Activated naive CD8-positive, alpha-beta T cell treated with anti-CD3 and anti-CD28 coated beads, Interleukin-2, amount 10 ng/mL, durations not matched to agents 7 days and 5 days (primary cell): ENCODE measurements at places on chromosomes 2 and 18. TPM values are rescaled to one million over a fixed set of nuclear protein-coding genes. Genes with fewer than 3 reads are reported as not detected.
A peak's percentile ranks its signal among the peaks of the same experiment; 100 is the strongest.

- DNase-seq: no peak
Observed at GRCh38 chr2:195413944-195414343, 243.1 kb upstream of the SLC39A10 start.

The ACTG2 gene
- 0.43 TPM for total RNA-seq

GRCh38 chr2:37654932-37655841 is 16.3 kb downstream of the CDC42EP3 start:
- DNase-seq: no peak

- DNase-seq: peak; percentile 61
Observed at GRCh38 chr18:48949606-48950535, 894 bp downstream of the SMAD7 start.

DNA sequence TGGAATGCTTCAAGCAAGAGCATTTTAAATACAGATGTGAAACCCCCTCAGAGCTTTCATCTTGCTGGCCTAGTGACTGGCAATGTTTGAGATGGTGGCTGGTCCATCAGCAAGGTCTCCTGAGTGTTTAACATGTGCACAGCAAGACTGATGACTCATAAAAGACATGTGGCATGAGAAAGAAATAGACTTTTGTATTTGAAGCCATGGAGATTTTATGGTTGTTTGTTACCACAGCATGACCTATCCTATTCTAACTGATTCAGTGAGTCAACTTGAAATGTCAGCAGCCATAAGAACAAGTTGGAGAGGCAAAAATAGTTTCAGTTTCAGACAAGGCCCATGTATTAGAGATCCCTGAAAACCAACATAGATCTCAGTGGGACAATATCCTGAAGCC is 154.7 kb upstream of the LYPD1 start:
- DNase-seq: no peak

- no peak for DNase-seq
Observed at GRCh38 chr2:237546040-237546875, 20.1 kb upstream of the PRLH start.

- no peak for DNase-seq
Observed at GRCh38 chr2:168645696-168646338, 156.6 kb upstream of the NOSTRIN start.

DNA sequence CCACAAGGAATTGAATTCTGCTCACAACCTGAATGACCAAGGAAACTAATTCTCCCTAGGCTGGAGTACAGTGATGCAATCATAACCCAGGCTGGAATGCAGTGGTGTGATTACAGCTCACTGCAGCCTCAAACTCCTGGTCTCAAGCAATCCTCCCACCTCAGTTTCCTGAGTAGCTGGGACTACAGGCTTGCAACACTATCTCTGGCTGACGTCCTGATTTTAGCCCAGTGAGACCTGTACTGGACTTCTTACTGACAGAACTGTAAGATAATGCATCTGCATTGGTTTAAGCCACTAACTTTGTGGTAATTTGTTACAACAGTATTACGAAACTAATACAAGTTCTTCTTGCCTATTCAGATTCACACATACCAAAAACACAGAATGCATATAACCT is 9.5 kb upstream of the KDSR start:
- no peak for DNase-seq

- no peak for DNase-seq
Observed at GRCh38 chr2:146119586-146119985, 1599.7 kb upstream of the ZEB2 start.

DNA sequence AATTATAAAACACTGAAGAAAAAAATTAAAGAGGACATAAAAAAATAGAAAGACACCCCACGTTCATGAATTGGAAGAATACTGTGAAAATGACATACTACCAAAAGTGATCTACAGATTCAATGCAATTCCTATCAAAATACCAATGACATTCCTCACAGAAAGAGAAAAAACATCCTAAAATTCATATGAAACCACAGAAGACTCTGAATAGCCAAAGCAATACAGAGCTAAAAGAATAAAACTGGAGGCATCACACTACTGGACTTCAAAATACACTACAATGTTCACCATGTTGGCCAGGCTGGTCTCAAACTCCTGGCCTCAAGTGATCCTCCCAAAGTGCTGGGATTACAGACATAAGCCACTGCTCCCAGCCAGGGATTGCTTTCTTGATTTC is 56.3 kb downstream of the TLK1 start:
- DNase-seq: no peak

- no peak for DNase-seq
Observed at GRCh38 chr18:12922266-12922665, 25.5 kb upstream of the SEH1L start.

DNA sequence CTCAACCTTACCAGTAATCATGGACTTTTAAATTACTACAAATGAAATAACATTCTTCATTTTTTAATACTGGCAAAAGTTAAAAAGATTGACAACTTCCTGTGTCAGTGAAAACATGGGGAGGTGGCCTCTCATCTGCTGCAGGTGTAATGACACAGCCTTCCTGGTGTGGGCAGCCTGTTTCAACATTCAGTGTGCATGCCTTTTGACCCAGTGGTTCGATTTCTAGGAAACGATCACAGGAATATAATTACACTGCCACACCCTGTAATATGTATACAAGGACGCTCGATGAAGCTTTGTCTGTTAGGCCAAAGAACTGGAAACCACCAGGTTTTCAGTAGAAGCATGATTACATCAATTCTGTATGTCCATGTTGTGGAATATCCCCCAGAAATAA is 68.7 kb downstream of the MTHFD2 start:
- DNase-seq: peak; percentile 47

DNA sequence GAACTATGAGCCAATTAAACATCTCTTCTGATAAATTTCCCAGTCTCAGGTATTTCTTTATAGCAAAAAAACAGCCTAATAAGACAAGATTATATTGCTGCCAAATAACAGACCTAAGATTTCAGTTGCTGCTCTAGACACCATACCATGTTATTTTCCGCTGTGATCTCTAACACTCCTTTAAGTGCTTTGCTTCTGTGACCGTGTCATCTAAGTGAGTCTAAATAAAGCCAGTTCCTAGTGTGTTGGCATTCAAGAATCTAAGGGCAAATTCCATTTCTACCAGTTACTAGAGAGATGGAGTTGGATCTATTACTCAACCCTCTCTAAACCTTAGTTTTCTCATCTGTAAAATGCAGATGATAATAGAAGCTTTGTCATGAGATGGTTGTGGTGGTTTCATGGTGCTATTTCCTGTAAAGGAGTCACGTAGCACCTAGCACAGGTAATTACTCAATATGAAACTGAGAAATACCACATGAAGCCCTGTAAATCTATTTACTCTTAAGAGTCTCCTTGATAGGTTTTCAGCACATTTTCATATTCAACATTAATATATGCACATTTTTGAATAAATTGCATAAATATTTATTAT is 40.5 kb downstream of the SPHKAP start:
- no peak for DNase-seq

The ZNF521 gene
- not detected for total RNA-seq

DNA sequence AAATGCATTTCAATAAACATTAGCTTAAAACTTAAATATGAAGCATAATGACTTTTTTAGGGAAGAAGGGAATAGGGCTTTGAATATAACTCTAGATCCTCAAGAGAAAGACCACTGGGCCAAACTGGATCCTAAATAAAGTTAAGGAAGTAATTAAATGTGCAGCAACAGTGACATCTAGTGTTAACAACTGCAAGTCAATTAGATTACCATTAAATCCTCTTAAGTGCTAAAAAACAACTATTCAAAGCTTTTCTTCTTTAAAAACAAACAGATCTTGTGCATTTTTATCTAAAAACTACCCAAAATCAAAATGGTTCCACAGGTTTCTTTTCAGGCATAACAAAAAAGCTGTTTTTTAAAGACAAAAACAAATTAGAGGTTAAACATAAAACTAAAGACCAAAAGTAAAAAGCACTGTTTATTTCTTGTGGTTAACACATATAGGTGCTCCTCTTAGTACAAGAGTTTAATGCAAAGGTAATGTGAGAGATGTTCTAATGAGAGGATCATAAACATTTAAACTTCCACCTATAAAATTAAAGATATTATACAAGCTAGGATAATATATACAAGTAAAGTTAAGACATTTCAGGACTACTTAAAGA is 111.4 kb downstream of the THADA start:
- DNase-seq: no peak

The TSPYL6 gene
- total RNA-seq: not detected

- no peak for DNase-seq
Observed at GRCh38 chr2:105042189-105042588, 4.3 kb downstream of the MRPS9 start.

DNA sequence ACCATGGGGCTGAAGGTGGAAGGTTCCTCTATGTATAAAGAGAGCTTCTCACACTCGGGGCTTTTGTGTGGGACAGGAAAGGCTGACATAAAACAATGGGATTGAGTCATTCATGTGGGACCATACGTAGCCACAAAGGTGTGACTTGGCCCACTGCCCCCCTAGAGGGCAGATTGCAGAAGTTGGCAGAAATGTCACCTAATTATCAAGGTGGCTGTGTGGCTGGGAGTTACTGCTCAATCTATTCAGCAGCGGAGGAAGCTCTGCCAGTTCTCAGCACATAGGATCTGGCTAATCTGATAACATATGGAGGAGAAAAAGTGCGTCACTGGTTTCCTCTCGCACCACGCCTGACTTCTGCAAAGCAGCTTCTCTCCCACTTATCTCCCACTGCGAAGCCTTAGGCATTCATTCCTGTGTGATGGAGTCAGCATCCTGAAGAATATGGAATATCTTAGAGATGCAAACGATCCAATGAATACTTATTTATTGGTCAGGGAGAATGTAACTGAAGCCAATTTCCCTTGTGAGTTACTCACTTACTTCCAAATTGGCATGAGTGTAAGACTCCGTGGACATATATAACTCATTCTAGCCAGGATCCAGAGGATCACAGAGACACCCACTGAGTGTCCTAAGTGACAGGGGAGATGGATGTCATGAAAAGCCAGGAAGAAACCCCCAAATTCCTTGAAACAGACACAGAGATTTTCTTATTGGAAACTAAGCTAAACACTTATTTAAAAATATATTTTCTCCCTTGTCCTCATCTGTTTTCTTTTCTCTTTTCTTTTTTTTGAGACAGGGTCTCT is 344.8 kb downstream of the TGIF1 start:
- no peak for DNase-seq

GRCh38 chr2:41909584-41909983 is 138.2 kb upstream of the PKDCC start:
- no peak for DNase-seq

The ANKAR gene
- 9.2 TPM for total RNA-seq

- DNase-seq: no peak
Observed at GRCh38 chr2:17311771-17312511, 206.3 kb downstream of the RAD51AP2 start.

GRCh38 chr2:224929512-224929911 is 112.8 kb downstream of the DOCK10 start:
- DNase-seq: no peak

DNA sequence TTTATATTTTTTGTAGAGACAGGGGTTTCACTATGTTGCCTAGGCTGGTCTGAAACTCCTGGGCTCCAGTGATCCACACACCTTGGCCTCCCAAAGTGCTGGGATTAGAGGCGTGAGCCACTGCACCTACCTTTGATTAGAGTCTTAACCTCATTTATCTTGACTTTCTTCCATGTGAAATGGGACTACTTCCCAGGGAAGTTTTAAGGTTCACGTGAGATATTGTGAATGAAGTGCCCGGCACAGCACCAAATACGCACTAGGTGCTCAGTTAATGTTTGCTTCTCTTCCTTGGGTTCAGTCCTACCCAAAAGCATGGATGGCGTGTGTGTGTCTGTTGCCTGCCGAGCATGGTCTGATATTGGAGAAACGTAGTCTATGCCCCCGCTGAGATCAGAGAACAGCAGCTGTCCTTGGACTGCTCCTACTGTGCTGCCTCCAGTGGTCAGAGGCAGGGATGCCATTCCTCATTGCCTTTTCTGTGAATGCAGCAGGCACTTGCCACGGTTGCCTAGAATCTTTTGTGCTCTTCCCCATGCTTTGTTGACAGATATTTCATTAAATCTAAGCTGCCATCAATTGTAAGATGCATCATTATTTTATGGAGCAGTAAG is 12.3 kb upstream of the TFCP2L1 start:
- no peak for DNase-seq

DNA sequence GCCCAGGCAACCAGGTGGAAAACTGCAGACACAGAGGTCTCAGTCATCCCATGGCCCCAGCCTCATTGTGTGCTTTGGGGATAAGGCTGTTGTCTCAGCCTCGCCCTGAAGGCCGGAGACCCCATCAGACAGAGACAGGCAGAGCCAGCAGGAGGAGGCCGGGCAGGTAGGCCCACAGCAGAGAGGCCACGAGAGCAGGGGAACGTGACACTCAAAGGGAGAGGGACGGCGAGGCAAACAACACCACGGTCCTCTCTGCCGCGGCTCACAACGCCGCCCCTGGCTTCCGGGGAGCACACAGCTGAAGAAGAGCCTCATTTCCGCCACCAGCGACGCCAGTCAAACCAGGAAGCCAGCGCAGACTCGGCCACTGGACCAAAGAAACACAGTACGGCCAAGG is 103.3 kb downstream of the ZNF516 start:
- no peak for DNase-seq

GRCh38 chr2:48952614-48953013 is 197.1 kb upstream of the LHCGR start:
- DNase-seq: no peak

The ASB18 gene
- not detected for total RNA-seq

The SLC9A4 gene
- total RNA-seq: 0.06 TPM

The FAM168B gene
- total RNA-seq: 63.0 TPM

- no peak for DNase-seq
Observed at GRCh38 chr2:16037808-16038457, 97.6 kb downstream of the MYCN start.

- DNase-seq: no peak
Observed at GRCh38 chr2:226256709-226257376, 542.8 kb downstream of the IRS1 start.

The APOB gene
- not detected for total RNA-seq

DNA sequence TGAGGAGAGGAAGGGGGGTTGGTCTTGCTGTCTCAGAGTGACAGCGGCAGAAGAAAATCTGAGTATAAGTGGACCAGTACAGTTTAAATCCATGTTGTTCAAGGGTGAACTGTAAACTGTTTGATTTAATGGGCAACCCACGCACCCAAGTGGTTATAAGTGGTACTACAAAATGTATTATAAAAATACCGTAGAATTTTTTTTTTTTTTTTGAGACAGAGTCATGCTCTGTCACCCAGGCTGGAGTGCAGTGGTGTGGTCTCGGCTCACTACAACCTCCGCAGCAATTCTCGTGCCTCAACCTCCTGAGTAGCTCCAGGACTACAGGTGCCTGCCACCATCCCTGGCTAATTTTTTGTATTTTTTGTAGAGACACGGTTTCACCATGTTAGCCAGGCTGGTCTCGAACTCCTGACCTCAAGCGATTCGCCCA is 2.1 kb upstream of the CHCHD5 start:
- peak; percentile 45 for DNase-seq

The CRACDL gene
- total RNA-seq: 2.3 TPM
